ENCODE measurements at places on chromosomes 13 and 19. TPM values are rescaled to one million over a fixed set of nuclear protein-coding genes. Genes with fewer than 3 reads are reported as not detected.

GRCh38 chr19:55460670-55461258 is 678 bp downstream of the ISOC2 start:
- no peaks in the 10 kb centered on the region for H3K27me3 ChIP-seq
- H3K4me3 ChIP-seq, result peak overlapping the region; percentile 87
- peak overlapping the region; percentile 68 for H3K27ac ChIP-seq
- H3K4me1 ChIP-seq, result peaks cover 17% of the 10 kb centered on the region
- no peaks in the 10 kb centered on the region for H3K36me3 ChIP-seq

DNA sequence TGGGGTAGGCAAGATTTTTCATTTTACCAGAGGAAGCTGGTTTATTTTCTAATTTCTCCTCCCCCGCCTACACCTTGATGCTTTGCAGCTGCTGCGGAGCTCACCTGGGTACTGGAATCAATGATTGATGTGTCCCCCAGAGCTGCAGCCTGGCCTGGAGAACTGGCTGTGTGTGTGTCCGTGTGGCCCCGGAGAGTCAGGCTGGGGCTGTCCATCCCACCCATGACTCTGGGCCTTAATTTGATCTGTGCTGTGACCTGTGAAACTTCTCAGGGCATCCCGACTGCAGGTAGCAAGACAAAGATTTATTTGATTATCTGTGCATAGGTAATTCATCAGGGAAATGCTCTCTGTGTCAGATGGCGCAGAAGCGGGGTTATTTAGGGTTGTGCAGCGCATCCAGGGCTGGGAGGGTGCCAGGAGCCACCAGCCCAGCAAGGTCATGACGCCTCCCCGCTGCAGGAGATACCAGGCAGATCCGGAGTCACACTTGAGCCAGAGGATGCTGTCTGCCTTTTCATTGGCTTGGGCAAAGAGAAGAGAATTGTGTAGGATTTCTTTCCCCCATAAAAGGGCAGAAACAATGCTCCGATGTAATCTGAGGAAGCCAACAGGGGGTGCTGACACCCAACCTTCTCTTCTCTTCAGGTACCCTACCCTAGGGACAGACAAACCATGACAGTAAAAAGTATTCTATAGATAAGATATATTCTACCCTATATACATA is 346.6 kb downstream of the TSHZ3 start:
- no peak for DNase-seq
- H3K27ac ChIP-seq, result no peak overlapping the region
- peaks cover 8% of the 10 kb centered on the region for H3K27me3 ChIP-seq

- H3K4me3 ChIP-seq, result no peak overlapping the region
- DNase-seq, result no peak
- H3K27ac ChIP-seq, result no peak overlapping the region
- H3K4me1 ChIP-seq, result peaks cover 4% of the 10 kb centered on the region
- H3K36me3 ChIP-seq, result peaks cover 4% of the 10 kb centered on the region
- no peaks in the 10 kb centered on the region for H3K27me3 ChIP-seq
These were observed 12.3 kb upstream of the CADM4 start for GRCh38 chr19:43651758-43652545.

DNA sequence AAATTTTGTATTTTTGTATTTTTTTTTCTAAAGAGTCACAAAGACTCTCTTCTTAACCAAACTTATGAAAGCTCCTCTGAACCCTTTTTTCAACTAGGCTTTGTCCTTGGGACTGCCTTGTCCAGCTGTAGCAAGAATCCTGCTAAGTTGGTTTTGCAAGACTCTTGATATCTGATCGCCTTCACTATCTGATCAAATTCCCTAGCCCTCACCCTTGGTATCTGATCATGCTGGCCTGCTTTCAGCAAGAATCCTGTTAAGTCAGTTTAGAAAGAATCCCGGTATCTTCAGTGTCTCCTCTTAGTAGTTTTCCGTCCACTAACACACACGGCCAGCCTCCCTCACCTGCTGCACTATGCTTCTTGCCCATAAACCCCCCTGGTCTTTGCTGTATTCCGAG is 1.9 kb upstream of the SIGLEC5 start:
- H3K36me3 ChIP-seq, result no peaks in the 10 kb centered on the region
- no peak overlapping the region for H3K27ac ChIP-seq
- no peak for DNase-seq
- peaks cover 11% of the 10 kb centered on the region for H3K27me3 ChIP-seq
- no peak overlapping the region for H3K4me3 ChIP-seq

DNA sequence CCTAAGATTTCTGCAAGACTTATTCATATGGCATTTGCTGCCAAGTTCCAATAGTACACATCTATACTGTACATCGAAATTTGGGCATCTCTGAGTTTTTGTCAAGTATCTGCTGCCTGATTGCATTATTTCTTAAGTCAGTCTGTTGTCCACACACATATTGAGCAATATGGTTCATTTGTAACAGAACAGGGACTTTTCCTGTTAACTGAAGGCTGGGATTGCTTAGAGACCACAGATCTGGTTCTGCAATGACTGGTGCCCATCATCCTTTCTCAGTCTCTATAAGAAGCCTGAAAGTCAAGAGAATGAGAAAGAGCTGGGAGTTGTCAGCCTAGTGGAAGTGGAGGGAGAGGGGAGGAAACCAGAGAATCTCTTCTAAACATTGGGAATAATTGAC is 22.5 kb upstream of the MYCBP2 start:
- H3K4me3 ChIP-seq, result peak overlapping the region; percentile 37
- DNase-seq, result no peak
- peaks cover 7% of the 10 kb centered on the region for H3K27me3 ChIP-seq
- no peaks in the 10 kb centered on the region for H3K36me3 ChIP-seq
- H3K4me1 ChIP-seq, result peaks cover 17% of the 10 kb centered on the region

GRCh38 chr13:108686027-108686426 is 56.6 kb downstream of the MYO16 start:
- no peaks in the 10 kb centered on the region for H3K27me3 ChIP-seq
- no peaks in the 10 kb centered on the region for H3K4me1 ChIP-seq
- no peak overlapping the region for H3K4me3 ChIP-seq
- DNase-seq, result no peak

DNA sequence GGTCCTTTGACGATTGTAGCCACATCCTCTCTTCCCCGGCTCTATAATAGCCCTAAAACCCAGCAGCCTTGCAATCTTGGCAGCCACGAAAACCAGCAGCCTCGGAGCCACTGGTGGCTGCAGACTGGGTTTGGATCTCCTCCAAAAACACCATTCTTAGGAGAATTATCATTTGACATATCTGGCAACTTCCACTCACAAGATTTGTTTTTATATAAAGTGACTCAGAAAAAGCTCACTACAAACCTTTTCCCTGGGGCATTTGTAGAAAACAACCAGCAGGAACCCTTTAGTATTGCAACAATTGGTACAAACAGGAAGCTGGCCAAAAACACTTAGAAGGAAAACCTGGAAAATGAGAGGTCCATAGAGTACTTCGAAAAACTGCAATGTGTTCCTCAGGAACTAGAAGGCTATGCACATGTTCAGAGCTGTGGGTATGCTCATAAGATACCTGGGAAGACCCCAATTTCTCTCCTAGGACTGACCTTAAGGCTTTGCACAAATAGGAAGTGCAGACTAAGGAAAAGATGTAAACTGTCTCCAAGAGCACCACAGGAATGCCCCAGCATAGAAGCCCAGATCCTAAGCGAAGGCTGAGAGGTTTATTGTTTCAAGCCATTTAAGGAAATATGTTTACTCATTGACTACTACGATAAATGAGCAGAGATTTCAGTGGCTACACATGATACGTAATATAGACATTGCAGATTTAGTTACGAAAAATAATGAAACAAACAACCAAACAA is 71.2 kb downstream of the MYO16 start:
- H3K27me3 ChIP-seq, result no peaks in the 10 kb centered on the region
- peaks cover 9% of the 10 kb centered on the region for H3K36me3 ChIP-seq
- DNase-seq, result no peak
- no peak overlapping the region for H3K27ac ChIP-seq

DNA sequence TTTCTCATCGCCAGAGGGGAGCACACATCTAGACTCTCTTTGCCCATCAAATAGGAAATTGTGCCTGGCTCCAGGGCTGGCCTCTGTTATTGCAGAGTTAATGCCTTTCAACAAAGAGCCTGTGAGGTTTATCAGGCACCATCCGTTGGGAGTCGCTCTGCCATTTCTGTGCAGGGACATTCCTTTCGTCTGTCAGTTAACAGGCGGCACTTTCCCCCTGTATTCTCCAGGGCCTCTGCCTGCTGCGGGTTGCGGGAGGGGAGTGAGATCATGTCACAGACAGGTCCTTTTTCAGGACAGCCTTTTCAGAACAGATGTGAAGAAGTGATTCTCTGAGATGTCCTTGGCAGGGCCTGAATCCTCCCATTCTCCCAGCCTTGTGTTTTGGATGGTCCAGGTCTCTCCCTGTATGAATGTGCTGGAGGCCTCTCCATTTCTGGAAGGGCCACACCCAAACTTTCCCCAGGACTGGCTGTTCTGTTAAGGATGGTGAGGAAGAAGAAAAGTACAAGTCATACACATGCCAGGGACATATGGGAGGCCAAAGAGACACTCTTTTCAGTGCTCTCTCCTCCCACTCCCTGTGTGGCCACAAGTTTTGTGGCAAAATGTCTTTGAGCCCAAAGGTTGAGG is 14.9 kb downstream of the SERP2 start:
- DNase-seq, result no peak
- no peaks in the 10 kb centered on the region for H3K4me1 ChIP-seq
- H3K4me3 ChIP-seq, result no peak overlapping the region
- no peak overlapping the region for H3K27ac ChIP-seq
- no peaks in the 10 kb centered on the region for H3K36me3 ChIP-seq

GRCh38 chr13:70541451-70541850 is 433.2 kb upstream of the KLHL1 start:
- peaks cover 12% of the 10 kb centered on the region for H3K36me3 ChIP-seq
- H3K4me3 ChIP-seq, result no peak overlapping the region
- no peaks in the 10 kb centered on the region for H3K4me1 ChIP-seq
- DNase-seq, result no peak
- H3K27ac ChIP-seq, result no peak overlapping the region

- no peak overlapping the region for H3K27ac ChIP-seq
- no peaks in the 10 kb centered on the region for H3K27me3 ChIP-seq
- DNase-seq, result no peak
- H3K4me1 ChIP-seq, result no peaks in the 10 kb centered on the region
- no peak overlapping the region for H3K4me3 ChIP-seq
These were observed 1487.7 kb downstream of the EFNB2 start for GRCh38 chr13:105047676-105048295.

GRCh38 chr13:74151859-74152258 is 17.7 kb upstream of the KLF12 start:
- DNase-seq, result no peak
- H3K4me3 ChIP-seq, result no peak overlapping the region
- H3K4me1 ChIP-seq, result no peaks in the 10 kb centered on the region
- no peak overlapping the region for H3K27ac ChIP-seq
- H3K27me3 ChIP-seq, result peaks cover 24% of the 10 kb centered on the region
- no peaks in the 10 kb centered on the region for H3K36me3 ChIP-seq

Gene ZNF613
- 6.0 TPM for total RNA-seq

Gene PDE4C
- 1.4 TPM for total RNA-seq

Gene TMEM238
- 5.2 TPM for total RNA-seq

Gene SERPINE3
- total RNA-seq, result not detected

Data from natural killer cell treated with Interleukin-12 subunit alpha and Interleukin-12 subunit beta and Interleukin-15 and Interleukin-18, amount 100 ng/mL, for 72 hours (primary cell).